ENCODE measurements at places on chromosomes 12 and 14. TPM values are rescaled to one million over a fixed set of nuclear protein-coding genes. Genes with fewer than 3 reads are reported as not detected.
A peak's percentile ranks its signal among the peaks of the same experiment; 100 is the strongest.

- no peak for DNase-seq
Observed at GRCh38 chr12:20188930-20189653, 179.2 kb upstream of the PDE3A start.

DNA sequence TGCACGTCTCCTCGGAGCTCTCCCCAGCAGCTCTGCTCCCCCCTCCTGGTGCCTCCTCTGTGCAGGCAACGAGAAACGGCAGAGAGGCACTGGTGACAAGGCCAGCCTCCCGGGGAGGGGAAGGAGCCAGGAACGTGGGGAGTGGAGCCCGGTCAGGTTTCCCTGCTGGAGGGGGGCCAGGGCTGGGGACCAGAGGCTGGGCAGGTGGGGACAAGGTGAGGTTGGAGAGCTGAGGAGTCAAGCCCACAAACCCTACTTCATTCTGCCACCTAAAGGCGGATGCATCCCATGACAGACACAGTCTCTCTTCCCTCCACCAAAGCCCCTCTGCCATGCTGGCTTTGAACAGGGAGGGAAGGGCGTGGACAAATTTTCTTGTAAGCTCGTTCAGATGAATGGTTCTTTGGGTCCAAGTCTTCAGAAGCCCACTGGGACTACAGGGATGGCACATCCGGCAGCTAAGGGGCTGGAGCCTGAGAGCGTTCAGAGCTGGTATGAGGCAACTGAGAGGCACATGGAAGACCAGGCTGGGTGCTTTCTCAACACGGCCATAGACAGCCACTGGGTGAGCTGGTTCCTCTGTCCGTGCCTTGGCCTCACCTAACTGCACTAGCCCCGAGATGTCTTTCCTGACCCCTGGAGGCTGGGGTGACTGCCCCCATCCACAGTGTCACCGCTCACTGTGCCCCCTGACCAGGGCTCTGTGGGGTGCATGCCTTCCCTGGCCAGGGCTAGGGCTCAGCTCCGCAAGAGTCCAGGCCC, 105.9 kb downstream of the RBM19 start:
- DNase-seq = no peak

DNA sequence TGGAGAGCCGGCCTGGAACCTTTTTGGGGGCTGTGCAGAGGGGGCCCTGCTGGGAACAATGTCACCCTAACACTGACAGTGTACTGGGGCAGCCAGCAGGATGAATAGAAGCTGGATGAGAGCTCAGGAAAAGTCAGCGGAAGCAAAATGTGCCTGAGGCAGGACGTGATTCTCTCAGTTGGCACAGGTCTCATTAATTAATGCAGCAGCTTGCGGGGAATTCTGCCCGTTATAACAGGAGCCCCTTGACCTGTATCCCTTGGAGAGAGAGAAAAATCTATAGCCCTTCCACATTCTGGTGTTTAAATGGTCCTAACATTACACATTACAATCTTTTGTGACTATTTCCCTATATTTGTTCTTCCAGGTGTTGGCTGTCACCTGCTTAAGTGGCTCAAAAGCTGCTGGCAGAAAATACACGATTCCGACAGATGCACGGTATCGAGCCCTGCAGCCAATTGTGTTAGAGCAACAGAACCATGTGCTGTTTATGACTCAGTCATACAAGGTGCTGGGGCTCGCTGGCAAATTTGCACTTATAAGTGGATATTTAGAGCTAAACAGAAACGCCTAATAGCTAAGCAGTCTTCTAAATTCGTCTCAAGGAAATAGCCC, 854.7 kb downstream of the AACS start:
- DNase-seq = no peak

- DNase-seq = peak; percentile 71
Observed at GRCh38 chr12:3493859-3494176, 2.8 kb downstream of the PRMT8 start.

GRCh38 chr12:64526859-64527258, 74.9 kb downstream of the TBK1 start:
- DNase-seq = no peak

GRCh38 chr12:29733060-29733459, 50.7 kb downstream of the TMTC1 start:
- no peak for DNase-seq

DNA sequence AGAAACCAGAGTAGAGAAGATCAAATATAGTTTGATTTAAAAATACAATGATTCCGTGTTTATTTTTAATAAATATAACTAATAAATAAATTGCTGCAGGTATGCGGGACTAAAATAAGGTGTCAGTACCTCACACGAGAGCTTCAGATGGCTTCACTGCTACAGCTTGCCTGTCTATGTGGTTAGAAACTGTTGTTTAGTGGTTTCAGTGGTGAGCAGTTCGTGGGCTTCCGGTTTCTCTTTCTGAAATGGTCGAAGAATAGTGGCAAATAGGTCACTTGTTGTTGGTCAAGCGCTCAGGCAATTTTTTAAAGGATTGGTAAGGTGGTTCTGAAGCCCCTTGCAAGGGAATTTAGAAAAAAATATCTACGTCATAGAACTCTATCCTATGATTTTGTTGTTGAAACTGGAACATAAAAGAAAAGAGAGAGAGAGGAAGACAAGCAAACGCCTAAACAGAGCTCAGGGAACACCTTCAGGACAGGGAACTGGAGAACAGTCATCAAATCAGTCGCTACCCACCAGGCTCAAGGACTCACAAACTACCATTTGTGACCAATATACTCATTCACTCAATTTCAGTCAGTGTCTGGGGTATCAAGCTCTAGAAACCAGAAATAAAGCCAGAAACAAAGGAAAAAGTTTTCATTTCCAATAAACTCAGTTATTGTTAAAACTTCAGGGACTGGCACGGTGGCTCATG, 31.3 kb downstream of the GABARAPL1 start:
- DNase-seq = no peak

GRCh38 chr14:73287071-73287470, 49.8 kb downstream of the PAPLN start:
- DNase-seq = no peak

DNA sequence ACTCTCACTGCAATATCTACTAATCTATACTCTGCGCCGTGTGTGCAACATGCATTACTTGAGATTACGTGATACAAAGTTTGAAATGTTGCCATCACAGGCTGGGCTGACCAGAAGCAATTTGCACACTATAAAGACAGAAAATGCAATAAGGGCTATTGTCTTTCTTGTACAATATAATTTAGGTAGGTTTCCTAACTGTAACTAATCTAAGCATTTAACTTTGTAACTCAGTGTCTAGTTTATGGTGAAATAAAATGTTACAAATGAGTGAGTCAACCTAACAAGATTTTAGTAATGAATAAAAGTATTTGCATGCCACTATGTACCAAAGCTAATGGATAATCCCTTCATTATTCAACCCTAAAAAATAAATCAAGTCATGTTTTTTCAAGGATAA, 57.8 kb downstream of the LRP6 start:
- no peak for DNase-seq

GRCh38 chr12:116244001-116244400, 33.5 kb downstream of the MED13L start:
- DNase-seq = no peak

- no peak for DNase-seq
Observed at GRCh38 chr14:75267141-75267721, 11.4 kb upstream of the FOS start.

PZP gene
- not detected for total RNA-seq

LRP1-AS gene
- not detected for total RNA-seq

NPFF gene
- total RNA-seq = not detected

GZMB gene
- not detected for total RNA-seq

PTPRQ gene
- total RNA-seq = 5.4 TPM

CLEC6A gene
- total RNA-seq = not detected

STX2 gene
- total RNA-seq = 31.2 TPM
